Right renal cortex interstitium (tissue), 3 donors: ENCODE measurements at places on chromosomes 5 and 9.

DNA sequence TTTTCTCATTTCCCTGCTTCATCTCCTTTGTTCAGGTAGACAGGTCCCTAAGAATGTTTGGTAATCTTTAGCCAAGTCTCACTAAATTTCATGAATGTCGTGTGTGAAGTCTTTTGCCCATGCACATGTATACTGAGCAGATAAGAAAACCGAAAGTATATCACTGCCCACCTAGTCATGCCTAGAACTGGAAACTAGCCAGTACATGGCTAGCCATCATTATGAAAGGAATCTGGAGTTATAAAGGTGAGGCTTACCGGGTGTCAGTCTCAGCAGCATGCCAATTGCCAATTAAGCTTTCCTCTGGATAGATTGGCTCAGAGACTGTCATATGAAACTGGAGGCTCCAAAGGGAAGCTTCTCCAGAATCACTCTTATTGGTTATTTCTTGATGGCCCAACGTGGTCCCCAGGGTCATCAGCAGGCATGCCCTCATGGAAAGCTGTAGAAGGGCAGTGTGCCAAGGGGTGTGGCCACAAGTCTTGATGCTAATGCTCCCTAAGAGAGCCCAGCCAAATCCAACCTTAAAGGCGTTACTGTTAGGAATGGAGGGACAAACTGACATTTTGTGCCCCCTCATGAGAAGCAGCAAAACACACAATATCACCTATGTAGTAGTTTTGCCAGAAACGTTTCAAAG is 307.3 kb upstream of the PIK3R1 start:
- DNase-seq: no peak

DNA sequence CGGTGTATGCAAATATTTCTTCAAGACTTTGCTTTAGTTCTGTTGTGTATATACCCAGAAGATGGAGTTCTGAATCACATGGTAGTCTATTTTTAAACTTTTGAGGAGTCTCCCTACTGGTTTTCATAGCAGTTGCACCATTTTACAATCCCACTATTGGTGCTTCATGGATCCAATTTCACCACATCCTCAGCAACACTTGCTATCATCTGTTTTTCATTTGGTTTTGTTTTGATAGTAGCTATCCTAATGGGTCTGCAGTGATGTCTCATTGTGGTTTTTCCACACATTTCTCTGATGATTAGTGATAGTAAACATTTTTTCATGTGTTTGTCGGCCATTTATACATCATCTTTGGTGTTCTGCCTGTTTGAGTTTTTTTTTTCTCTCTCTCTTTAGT is 1339.3 kb downstream of the EFNA5 start:
- no peak for DNase-seq

- DNase-seq: no peak
These were observed 19.1 kb downstream of the FSD1L start for GRCh38 chr9:105466898-105467455.

GRCh38 chr5:31638345-31638744 is 586 bp upstream of the PDZD2 start:
- DNase-seq: no peak

- no peak for DNase-seq
These were observed 36.2 kb upstream of the GZMA start for GRCh38 chr5:55066277-55066676.

- DNase-seq: no peak
These were observed 1.3 kb downstream of the NAA35 start for GRCh38 chr9:85941966-85942912.

- peak; percentile 29 for DNase-seq
These were observed 41.9 kb upstream of the AGXT2 start for GRCh38 chr5:35089334-35090314.

DNA sequence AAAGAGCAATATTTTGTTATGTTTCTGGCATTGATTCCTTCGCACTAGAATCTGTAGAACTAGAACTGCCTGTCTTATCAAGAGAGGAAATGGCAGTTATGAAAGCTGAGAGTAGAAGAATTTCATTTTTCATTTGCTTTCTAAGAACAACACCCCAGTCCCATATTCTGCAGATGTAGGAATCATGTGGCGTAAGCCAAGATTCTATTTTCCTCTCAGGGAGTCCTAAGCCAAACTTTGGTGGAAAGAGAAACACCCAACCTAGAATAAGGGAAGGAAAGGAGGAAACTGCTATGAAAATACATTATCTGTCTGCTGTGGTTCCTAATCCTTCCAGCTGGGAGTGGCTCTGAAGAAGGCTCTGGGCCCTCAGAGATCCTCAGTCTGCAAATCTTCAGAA is 1176.9 kb upstream of the C9orf72 start:
- no peak for DNase-seq
